Dermis microvascular lymphatic vessel endothelial cell (primary cell): ENCODE measurements at places on chromosomes 2 and 18.

GRCh38 chr18:58495634-58496033 lies 133.3 kb downstream of the ALPK2 start:
- no peak for DNase-seq

- DNase-seq, result no peak
Observed at GRCh38 chr2:240248721-240249422, 108.4 kb upstream of the OTOS start.

- no peak for DNase-seq
Observed at GRCh38 chr2:98541489-98541888, 66.8 kb downstream of the COA5 start.

GRCh38 chr2:205133544-205133943 lies 548.8 kb upstream of the NRP2 start:
- DNase-seq, result no peak

DNA sequence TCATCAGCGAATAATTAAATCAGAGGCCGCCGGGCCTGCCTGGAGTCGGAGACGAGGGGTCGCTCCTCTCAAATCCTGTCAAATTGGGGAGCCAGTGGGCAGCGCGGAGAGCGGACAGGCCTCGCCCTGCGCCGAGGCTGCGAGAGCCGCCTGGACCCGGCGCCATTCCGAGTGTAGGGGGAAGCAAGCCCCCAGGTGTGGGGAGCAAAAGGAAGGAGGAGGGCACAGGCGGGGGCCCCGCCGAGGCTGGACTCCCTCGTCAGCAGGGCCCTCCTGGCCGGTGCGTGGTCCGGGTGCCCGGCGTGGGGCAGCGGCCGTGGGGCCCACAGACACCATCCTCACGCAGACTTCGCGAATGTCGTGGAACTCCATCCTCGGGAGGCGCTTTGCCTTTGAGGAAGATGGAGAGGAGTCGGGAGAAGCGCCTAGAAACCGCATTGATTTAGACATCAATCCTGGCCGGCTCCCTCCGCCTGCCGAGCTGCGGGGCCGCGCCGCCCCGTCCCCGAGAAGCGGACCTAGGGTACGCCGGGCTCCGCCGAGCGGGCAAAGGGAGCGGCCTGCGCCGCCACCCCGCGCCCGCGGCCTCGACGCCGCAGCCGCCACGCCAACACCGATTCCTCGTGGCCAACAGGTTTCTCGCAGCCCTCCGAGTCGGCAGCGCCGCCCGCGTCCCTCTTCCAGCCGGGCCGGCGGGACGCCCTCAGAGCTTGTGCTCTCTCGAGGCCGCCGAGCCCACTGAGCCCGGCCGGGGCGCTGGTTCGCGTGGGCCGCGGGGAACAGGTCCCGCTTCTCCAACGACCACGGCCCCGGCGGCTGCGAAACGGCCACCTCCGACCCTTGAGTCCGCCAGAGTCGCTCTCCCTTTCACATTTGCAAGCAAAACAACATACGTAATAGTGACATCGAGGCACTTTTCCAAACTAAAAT lies 6.7 kb upstream of the ONECUT2 start:
- DNase-seq, result no peak

DNA sequence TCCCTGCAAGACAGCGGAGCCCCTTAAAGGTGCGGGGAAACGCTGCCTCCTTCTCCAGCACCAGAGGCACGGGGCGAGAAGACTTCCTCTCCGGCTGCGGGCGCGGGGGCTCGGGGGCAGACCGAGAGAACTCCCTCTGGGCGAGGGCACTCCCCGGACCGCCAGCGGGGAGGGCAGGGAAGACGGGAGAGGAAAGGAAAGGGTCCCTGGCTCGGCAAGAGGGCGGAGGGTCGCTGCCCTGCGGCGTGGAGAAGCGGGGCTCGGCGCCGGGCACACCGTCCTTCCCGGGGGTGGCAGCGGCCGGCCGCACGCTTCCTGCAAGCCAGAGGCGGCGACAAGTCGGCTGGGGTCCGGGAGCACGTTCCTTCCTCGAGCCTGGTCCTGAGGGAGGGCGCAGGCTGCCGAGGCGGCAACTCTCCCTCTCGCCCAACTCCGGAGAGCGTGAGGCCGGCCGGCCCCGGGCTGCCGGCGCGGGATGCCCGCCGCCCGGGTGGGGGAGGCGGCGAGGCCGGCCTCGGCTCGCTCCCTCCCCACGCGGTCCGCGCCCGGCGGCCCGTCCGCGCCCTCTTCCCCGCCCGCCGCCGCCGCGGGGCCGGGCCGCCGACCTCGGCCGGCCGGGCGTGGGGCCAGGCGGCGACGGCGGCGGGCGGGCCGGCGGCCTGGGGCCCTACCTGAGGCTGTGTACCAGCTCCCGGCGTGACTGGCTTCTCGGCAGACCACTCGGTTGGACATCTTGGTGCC lies 1.1 kb downstream of the MEMO1 start:
- peak; percentile 25 for DNase-seq

- DNase-seq, result no peak
Observed at GRCh38 chr2:201852878-201853415, 46.6 kb downstream of the CDK15 start.

- DNase-seq, result no peak
Observed at GRCh38 chr2:42361728-42362283, 789 bp upstream of the COX7A2L start.

GRCh38 chr18:32349728-32350395 lies 120.8 kb downstream of the GAREM1 start:
- DNase-seq, result peak; percentile 92

DNA sequence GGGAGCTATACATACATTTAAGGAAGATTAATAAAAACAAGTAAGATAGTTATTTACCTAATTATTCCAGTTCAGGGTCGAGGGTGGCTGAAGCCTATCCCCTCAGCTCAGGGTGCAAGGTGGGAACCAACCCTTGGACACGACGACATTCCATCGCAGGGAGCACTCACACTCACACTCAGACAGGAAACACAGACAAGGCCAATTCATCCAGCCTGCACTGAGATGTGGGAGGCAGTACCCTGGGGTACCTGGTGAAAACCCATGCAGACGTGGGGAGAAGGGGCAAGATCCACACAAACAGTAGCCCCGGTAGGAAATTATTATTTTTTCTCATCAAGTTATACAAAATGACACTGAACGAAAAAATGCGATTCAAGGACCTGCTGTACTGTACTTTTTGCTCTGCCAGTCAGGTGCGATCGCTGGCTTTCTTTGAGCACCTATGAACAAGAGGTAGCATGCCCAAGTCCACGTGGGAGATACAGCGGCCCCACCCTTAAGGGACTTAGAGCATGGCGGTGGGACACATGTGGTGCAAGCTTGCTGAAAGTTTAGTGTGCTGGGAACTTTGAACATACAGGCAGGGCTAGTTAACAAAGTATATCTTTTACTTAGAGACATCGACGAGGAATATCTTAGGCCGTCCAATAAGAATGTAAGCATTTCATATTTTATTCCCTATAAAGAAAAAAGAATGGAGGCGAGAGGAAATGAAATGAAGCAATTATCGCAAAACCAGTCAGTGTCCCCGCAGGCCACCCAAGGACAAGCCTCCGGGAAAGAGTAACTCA lies 624 bp downstream of the METTL8 start:
- DNase-seq, result peak; percentile 50

- no peak for DNase-seq
Observed at GRCh38 chr2:221477714-221478484, 94.2 kb downstream of the EPHA4 start.

DNA sequence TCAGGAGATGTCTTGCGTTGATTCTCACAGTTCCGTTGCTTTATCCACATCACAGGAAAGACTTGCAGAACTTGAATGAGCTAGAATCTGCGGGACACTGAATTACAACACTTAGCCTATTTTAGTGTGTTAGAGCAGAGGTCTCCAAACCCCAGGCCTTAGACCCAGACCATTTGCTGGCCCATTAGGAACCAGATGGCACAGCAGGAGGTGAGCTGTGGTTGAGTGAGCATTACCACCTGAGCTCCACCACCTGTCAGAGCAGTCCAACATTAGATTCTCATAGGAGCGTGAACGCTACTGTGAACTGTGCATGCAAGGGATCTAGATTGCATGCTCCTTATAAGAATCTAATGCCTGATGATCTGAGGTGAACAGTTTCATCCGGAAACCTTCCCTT lies 3.8 kb downstream of the MRPL30 start:
- no peak for DNase-seq

GRCh38 chr2:120670371-120670770 lies 65.3 kb upstream of the GLI2 start:
- DNase-seq, result no peak

GRCh38 chr2:217382794-217383193 lies 522.9 kb upstream of the TNP1 start:
- no peak for DNase-seq

DNA sequence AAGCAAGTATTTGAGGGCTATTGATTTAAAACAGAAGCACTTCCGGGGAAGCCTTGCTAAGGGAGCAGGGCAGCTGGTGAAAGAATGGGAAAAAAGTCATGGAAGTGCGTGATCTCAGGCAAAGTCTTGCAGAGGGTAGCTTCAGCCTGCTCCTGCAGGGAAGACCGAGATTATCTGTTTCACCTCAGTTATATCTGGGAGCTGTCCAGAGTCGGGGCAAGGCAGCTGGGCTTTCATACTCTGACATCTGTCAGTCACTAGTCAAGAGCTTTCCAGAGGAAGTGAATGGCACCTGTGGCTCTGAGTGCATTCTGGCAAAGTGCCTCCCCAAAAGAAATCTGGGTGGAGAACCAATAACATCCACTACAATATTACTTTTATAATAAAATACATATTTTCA lies 8.7 kb downstream of the NXPH2 start:
- DNase-seq, result no peak

DNA sequence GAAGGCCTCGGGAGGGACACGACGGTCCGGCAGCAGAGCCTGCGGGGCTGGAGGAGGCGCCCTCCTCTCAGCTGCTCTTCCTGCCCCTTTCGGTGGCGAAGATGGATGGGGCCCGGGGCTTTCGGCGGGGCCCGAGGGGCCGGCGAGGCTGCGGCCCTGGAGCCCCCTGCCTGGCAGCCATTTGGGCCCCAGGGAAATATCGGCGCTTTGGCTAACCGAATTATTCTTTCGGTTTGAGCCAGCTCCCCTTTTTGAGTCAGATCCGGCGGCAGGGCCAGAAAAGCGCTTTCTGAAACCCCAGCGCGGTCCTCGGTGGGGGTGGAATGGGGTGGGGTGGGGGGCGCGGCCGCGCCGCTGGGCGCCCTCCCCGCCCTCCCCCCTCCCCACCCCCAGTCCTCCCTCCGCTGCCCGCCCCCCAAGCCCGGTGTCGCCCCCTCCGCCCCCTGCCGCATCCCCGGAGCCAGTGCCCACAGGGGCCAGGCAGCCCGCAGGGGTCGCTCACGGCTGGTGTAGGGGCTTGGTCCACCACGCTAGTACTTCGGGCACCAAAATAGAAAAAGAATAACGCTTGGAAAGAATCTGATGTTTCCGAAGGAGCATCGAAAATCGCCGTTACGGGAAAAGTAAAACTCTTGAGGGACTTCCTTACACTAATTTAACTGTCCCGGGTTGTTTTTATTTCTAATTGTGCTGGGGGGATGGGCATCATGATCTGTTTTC lies 9.1 kb upstream of the ARID5A start:
- DNase-seq, result no peak

- DNase-seq, result no peak
Observed at GRCh38 chr2:75002007-75002406, 43.6 kb downstream of the POLE4 start.

DNA sequence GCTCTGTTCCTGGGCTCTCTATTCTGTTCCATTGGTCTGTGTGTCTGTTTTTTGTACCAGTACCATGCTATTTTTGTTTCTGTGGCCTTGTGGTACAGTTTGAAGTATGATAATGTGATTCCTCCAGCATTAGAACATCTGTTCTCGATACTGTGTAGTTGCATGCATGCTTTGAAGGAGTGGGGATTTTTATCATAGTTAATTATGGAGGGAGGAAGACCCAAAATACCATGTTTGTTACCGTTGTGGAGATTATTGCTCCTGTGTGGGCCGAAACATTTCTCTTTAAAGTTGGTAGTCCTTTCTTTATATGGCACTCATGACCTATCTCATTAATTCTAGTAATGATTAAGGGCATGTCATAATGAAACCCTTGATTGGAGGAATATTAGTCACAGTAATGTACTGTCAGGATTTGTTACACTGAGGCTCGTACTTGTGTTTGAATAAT lies 87.6 kb downstream of the TTC27 start:
- DNase-seq, result no peak

- DNase-seq, result no peak
Observed at GRCh38 chr2:158756976-158757375, 38.1 kb upstream of the DAPL1 start.

DNA sequence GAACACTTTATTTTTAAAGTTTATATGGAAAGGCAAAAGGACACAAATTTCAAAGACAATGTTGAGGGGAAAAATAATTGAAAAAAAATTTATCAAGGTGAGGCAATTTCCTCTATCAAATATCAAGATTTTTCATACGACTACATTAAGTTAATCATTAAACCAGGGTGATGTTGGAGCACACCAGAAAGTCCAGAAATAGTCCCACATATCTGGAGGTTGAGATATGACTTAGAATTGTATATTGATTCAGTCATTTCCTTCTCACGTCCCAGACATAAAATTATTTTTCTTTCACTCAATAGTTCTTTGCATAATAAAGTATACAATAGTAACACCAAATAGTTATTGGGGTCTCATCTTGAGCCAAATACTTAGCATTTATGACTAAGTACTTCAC lies 605.1 kb downstream of the NUP35 start:
- DNase-seq, result no peak

GRCh38 chr2:238100821-238101771 lies 956 bp downstream of the ESPNL start:
- DNase-seq, result no peak

GRCh38 chr2:132489150-132489549 lies 72.5 kb downstream of the GPR39 start:
- no peak for DNase-seq

- no peak for DNase-seq
Observed at GRCh38 chr18:63505566-63506335, 29.0 kb downstream of the SERPINB5 start.

GRCh38 chr18:46322411-46322891 lies 218.3 kb downstream of the HAUS1 start:
- DNase-seq, result no peak

- DNase-seq, result no peak
Observed at GRCh38 chr2:112836163-112836560, 417 bp downstream of the IL1B start.

- no peak for DNase-seq
Observed at GRCh38 chr2:105519516-105519915, 120.7 kb upstream of the FHL2 start.

GRCh38 chr2:39380525-39381150 lies 56.4 kb downstream of the MAP4K3 start:
- no peak for DNase-seq
